ENCODE measurements at places on chromosomes 5 and 9.

GRCh38 chr9:111016426-111017045, 21.7 kb downstream of the LPAR1 start:
- DNase-seq, result no peak

GRCh38 chr9:82128011-82128696, 139.6 kb downstream of the SPATA31D1 start:
- no peak for DNase-seq

DNA sequence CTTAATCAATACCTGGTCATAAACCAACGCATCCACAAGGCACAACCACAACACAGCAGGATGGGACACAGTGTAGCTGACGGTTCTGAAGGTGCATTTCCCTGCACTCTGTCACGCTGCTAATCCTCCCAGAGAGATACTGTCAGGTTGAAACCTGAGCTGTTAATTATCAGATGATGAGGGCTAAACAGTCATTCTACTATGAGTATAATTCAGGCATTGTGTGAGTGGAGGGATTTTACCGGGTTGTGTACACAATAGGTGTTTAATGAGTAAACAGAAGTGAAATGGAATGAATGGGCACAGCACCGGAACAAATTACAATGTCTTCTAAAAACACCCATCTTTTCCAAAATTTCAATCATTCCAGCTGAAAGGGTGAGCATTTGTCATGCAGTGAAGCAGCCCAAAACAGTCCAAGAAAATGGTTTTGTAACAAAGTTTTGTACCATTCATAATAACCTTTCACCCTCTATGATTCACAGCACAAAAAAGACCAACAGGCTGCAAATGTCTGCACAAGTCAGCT, 71.5 kb downstream of the ABCA1 start:
- no peak for DNase-seq

DNA sequence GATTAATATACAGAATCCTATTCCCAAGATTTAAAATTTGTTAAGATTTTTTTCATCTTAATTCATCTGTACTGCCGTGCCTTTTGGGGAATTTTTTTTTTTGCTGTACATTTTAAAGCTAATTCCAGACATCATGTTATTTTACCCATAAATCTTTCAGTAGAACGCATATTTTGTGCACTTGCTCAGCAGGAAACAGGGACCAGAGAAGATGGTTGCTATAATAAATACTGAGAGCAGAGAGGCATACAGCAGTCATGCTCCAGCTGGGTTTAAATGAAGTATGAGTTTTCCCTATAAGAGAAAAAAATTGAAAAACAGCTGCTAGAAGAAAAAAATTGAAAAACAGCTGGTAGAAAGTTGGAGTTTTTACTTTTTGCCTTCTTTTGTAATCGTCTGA, 196.9 kb upstream of the PUM3 start:
- DNase-seq, result no peak

DNA sequence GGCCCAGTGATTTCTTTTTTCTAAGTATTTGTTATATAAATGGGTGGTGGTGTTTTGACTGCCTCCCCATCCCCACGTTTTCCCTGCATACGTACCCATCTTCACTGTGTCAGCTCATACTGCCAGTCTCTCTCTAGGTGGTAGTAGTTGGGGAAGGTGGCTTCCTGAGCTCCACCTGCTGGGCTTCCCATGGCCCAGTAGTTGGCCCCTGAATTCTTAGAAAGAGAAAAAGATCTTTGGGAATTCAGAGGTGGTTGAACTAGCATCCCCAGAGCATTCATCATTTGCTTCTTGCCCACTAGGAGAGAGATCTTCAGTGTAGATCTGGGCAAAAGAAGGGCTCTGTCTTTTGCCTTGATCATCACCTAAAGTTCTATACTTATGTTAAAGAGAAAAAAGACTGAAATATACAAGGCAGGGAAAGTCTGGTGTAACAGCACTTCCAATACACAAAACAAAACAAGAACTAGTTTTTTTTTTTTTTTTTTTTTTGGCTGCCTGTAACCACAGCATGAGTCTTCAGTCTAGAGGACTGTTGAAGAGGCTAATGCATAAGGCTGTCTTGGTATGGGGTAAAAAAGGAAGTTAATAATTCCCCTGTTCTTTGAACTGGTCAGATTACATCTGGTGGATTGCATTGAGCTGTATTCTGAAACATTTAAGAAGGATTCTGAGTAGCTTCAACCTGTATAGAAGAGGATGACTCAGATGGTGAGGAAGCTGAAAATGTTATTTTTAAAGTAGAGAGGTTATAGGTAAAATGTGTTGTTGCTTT, 128.7 kb downstream of the ATG10 start:
- no peak for DNase-seq

GRCh38 chr9:110446171-110446570, 108.5 kb upstream of the TXNDC8 start:
- no peak for DNase-seq

GRCh38 chr9:2157277-2158110, 142.3 kb downstream of the SMARCA2 start:
- DNase-seq, result no peak

GRCh38 chr9:94655739-94656138, 16.4 kb upstream of the FBP1 start:
- DNase-seq, result no peak

- DNase-seq, result no peak
Observed at GRCh38 chr5:132253452-132254320, 3.8 kb upstream of the PDLIM4 start.

- no peak for DNase-seq
Observed at GRCh38 chr5:154196281-154196680, 5.7 kb downstream of the GALNT10 start.

- DNase-seq, result no peak
Observed at GRCh38 chr5:173767574-173768266, 120.4 kb upstream of the CPEB4 start.

DNA sequence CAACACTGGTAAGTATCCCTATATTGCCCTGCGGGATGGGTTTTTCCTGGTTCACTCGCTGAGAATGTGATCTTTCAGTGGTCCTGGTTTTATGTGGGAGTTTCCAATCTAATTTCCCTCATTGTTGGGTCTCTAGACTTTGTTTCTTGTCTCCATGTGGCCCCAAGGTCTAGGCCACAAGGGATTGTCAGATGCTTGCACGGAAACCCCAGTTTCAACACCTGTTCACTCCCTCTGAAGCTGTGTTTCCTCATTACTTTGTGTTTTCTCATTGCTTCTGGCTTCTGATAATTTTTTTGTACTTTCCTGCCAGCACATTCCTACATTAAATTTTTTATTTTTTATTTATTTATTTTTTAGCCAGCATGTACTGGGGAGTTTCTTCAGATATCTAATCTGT, 191.5 kb downstream of the TTLL11 start:
- no peak for DNase-seq

DNA sequence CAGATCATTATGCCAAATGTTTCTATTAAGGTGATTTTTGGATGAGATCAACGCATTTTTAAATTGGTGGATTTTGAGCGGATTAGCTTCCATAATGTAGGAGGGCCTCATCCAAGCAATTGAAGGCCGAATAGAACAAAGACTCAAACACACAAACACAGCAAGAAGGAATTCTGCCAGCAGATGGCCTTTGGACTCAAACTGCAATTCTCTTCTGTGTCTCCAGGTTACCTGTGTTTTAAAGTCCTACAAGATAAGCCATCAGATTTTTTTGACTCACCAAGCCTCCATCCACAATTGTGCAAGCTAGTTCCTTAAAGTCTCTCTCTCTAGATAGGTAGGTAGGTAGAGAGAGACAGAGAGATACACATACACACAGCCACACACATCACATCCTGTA, 25.5 kb downstream of the CDH6 start:
- DNase-seq, result no peak

- no peak for DNase-seq
Observed at GRCh38 chr5:165497707-165498106, 1992.3 kb downstream of the MAT2B start.

DNA sequence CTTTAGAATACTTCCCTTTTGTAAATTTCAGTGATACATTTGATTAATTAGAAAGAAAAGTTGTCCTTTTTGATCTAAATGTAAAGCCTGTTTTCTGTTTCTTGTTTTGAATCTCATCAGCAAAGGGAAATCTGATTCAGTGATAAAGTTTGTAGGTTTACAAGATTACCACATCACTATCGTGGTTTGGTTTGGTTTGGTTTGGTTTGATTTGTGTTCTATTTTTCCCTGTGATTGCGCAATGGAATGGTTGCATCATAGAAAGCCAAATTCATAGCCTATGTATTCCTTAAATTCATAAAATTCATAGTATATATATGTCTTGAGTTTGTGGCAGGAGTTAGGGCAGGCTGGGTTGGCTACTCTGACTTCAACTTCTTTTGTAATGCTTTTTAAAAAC, 15.2 kb downstream of the SRFBP1 start:
- DNase-seq, result no peak

GRCh38 chr9:125807079-125807478, 59.9 kb downstream of the PBX3 start:
- DNase-seq, result no peak

GRCh38 chr9:130090915-130091314, 37.2 kb downstream of the GPR107 start:
- no peak for DNase-seq

GRCh38 chr5:364497-364896, 43.0 kb downstream of the AHRR start:
- no peak for DNase-seq

- DNase-seq, result no peak
Observed at GRCh38 chr9:2837915-2838314, 6.0 kb downstream of the PUM3 start.

- no peak for DNase-seq
Observed at GRCh38 chr9:135144581-135145170, 57.2 kb downstream of the OLFM1 start.

- DNase-seq, result no peak
Observed at GRCh38 chr9:68690088-68690487, 15.0 kb upstream of the PIP5K1B start.

DNA sequence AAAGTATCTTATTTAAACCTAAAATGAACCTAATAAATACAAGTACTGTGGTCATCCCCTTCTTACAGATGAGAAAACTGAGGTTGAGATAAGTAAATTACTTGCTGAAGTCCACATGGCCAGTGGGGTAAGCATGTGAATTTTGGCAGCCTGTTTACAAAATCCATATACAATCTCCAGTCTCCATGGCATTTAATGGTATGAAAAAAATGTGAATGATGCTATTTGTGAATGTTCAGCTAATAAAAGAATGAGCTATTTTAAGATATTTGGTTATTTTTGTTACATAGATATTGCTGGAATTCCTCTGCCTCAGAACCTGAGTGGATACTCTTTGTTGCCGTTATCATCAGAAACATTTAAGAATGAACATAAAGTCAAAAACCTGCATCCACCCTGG, 19.3 kb upstream of the GPR150 start:
- DNase-seq, result no peak

DNA sequence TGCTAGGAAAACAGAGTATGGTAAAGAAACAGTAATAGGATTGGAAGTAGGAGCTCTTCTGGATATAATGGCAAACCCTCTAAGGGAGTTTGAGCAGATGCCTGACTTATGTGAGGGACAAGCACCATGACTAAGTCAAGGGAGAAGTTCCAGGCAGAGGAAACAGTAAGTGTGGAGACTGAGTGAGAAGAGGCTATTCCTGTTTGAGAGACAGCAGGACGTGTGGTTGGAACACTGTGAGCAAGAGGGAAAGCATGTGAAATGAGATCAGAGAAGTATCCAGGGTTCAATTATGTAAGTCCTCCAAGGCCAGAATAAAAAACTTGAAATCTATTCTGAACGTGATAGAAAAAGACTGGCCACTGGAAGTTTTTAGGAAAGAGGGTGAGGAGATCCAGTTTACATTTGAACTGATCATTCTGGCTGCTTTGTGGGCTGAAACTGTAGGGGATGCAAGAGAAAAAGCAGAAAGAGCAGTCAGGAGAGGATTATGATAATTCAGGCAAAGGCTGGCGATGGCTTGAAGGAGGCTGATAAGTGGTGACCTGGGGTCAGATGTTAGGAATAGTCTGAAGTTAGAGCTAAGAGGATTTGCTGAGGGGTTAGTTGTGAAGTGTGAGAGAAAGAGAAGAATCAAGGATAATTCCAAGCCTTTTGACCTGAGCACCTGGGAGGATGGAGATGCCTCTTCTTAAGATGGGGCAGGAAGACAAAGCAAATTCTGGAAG, 19.2 kb downstream of the DMAC1 start:
- DNase-seq, result no peak

GRCh38 chr5:62206150-62206829, 99.7 kb upstream of the KIF2A start:
- DNase-seq, result no peak

GRCh38 chr9:132411091-132411508, 1.1 kb downstream of the CFAP77 start:
- DNase-seq, result no peak

- no peak for DNase-seq
Observed at GRCh38 chr5:132377738-132378137, 8.2 kb downstream of the SLC22A5 start.

- no peak for DNase-seq
Observed at GRCh38 chr9:117081641-117082317, 333.1 kb downstream of the ASTN2 start.

DNA sequence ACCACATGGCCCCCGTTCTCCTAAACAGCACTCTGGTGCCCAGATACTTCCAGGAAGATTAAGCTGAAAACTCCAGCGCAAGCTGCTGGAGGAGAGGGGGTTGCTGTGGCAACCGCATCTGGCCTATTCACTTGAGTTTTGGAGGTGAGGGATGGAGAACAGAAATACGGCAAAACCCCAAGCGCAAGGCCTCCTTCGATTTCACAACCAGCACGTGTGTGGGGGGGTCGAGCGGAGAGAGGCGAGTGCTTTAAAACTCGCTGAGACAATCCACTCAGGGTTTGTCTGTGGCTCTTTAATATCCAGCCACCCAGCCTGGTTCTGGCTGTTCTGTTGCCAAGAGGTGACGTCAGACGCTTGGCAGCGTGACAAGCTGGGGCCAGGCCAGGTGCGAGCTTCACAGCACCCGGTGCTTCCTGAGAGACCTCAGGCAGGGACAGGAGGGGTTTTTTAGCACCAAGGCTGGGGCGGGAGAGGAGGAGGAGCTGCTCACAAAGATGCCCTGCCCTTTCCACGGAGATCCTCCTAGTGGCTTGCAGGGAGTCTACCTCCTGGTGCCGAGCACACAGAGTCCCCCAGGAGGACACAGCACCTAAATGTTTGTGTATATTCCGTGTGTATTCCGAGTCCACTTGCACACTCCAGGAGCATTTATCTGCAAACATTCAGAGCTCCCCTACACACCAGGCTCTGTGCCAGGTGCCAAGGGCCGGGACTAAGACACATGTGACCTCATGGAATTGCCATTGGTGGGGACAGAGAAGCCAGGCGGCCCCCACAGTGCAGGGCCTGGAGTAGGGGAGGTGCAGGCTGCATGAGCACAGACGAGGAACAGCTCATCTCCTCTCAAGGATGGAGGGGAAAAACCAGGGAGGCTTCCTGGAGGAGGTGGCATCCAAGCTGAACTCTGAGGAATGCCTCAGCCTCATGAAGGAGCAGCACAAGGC, 194.6 kb downstream of the OLFM1 start:
- DNase-seq, result no peak

Measured in AG09319 (cell line).